ENCODE measurements at places on chromosomes 1 and 21.

DNA sequence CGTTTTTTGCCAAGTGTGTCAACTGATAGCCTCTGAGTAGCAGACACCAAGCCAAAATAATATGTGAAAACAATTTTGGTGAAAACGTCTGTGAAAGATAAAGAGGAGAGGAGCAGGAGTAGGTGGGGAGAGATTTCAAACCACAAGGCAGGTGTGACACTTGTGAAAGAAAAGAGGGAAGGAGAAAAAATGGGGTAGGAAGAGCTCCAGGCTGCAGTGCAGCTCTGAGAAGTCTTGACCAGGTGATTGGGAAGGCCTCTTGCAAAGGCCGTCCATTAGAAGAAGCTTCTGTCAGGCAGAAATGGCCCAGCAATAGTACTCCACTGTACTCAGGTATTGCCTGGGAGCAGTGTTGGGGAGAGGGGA, 10.6 kb upstream of the RAVER2 start:
- no peak for DNase-seq

DNA sequence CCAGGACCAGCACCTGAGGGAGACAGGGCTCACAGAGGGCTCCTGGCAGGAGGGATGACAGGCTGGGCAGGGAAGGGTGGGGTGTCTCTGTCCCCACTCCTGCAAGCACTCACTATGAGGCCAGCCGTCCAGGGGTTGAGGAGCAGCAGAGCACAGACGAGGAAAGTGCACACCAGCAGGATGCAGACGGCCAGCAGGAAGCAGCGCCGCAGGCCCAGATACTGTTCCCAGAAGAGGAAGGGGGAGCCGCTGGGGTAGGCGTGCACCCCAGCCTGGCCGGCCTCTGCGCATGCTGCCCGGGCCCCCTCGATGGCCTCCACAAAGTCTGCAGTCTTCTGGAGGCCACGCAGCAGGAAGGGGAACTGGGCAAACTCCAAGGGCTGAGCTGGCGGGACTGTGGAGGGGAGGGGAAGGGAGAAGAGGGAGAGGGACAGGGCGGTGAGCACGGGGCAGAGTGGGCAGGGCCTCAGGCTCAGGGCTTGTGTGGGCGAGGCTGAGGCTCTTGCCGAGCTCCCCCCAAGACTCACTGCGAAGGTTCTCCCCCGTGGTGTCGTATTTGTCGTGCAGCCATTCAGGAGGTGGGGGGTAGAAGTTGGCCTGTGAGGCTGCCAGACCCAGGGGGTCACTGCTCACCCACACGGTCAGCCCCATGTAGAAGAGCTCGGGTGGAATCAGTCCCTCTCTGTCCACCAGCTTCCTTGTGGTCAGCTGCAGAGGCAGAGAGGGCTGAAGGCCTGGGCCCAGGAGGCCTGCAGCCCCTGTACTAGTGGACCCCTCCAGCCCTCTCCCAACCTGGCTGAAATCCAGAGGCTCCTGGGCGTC, 16.5 kb downstream of the PTCH2 start:
- DNase-seq = peak; percentile 62

GRCh38 chr1:174200746-174201145, 41.4 kb downstream of the RABGAP1L start:
- no peak for DNase-seq

DNA sequence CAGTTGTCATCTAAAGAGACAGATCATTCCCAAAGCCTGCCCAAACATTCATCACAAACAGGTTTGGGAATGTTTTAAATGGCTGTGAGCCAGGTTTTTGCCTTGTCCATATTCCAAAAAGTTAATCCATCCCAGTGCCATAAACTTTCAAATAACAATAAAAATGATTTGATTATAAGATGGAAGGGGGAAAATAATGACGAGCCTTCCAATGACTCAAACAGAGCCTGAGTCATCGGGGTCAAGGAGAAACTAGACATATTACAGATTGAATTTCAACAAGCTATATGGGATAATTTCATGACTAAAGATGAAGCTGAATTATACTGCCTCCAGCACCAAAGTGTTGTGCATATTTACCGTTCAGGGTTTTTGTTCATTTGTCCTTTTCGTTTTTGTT, 195.8 kb upstream of the PKN2 start:
- DNase-seq = no peak

DNA sequence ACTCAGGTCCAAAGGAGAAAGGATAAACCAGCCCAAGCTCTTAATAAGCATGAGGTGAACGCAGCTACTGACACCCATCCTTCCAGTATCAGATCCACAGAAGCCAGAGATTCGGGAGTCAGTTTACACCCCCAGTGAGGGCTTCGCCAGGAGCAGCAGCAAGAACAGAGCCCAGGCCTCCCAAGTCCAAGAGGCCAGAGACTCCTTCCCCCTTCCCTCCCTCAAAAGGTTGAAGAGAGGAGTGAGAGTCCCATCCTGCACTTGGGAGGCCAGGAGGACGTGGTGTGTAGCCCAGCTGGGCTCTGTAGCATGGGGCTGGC, 72.8 kb downstream of the MRPL37 start:
- DNase-seq = no peak

DNA sequence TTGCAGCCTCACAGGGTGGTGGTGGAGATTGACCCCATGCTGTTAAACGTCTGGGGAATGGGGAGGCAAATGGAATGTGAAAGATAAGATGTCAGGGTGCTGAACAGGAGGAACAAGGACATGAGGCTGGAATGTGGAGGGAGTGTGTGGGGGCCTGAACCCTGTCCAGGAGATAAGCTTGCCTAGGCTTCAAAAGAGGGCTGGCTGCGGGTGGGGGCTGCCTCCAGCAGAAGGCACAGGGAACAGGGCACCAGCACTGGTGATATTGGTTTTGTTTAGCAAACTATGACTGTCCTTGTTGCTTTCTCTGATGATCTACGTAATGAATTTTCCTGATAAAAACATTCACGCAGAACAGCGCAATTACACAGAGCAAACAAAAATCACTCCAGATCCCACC, 52.4 kb upstream of the LRP8 start:
- DNase-seq = no peak

DNA sequence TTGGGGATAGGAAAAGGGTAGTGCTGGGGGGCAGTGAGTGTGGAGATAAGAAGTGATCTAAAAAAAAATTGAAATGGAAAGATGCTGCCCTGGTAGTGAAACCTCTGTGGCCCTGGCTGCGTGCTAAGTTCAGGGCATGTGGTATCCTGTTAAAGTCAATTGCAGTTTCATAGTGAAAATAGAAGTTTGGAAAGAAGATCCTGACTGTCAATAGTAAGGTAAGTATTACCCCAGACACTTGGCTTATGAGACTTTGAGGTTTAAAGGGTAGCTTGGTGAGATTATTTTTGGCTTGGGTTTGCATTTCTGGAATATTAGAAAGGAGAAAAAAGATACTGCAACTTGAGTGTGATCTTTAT, 6.8 kb downstream of the ARID1A start:
- no peak for DNase-seq

DNA sequence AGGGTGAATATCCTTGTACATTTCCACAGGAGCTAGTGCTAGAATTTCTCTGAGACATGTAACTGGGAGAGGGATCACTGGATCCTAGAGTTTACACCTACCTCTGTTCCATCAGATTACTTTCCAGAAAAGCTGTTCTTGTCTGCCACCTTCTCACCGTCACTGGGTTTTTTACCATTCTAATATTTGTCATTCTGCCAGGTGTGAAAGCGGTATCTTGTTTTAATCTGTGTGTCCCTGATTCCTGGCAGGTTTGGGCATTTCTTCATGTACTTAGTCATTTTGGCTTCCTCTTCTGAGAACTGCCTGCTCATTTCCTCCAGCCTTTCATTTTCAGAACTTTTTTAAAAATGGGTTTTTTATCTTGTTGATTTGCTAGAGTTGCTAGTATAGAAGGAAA, 5.1 kb downstream of the PMF1 start:
- peak; percentile 70 for DNase-seq

DNA sequence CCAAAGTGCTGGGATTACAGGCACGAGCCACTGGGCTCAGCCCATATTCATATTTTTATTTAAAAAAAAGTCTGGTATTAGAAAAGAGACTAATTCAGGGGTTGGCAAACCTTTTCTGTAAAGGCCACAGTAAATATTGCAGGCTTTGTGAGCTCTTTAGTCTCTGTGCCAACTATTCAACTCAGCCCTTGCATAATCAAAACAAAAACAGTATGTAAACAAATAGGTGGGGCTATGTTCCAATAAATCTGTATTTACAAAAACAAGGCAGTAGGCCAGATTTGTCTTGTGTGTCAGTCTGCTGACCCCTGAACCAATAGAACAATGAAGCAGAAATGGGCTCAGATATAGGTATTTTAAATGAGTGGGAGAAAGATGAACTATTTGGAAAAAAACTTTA, 49.3 kb downstream of the CDC42BPA start:
- no peak for DNase-seq

DNA sequence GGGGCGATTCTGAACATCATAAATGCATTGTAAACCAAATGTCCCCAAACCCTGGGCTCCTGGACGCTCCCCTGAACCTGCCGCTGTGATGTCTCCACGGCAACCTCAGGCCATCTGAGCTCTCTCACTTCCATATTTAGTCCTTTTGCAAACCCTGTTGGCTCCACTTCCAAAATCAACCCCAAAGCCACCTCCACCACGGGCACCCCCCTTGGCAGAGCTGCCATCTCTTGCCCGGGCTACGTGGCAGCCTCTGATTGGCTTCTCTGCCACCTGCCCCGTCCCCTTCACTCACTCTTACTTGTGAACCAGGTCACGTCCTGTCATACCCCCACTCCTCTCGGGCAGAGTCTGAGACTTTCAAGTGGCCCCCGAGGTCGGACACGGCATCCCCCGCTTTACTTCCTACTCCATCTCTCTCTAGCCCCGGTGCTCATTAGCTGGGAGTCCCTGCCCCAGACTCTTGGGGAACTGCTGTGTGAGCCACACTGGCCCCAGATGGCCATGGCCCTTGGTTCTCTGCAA, 15.8 kb downstream of the PRXL2B start:
- no peak for DNase-seq

- DNase-seq = peak; percentile 56
Observed at GRCh38 chr1:6599141-6599975, 3.3 kb downstream of the KLHL21 start.

- no peak for DNase-seq
Observed at GRCh38 chr1:66119148-66119547, 326.5 kb downstream of the PDE4B start.

- peak; percentile 37 for DNase-seq
Observed at GRCh38 chr1:18069903-18070302, 37.7 kb upstream of the IGSF21 start.

DNA sequence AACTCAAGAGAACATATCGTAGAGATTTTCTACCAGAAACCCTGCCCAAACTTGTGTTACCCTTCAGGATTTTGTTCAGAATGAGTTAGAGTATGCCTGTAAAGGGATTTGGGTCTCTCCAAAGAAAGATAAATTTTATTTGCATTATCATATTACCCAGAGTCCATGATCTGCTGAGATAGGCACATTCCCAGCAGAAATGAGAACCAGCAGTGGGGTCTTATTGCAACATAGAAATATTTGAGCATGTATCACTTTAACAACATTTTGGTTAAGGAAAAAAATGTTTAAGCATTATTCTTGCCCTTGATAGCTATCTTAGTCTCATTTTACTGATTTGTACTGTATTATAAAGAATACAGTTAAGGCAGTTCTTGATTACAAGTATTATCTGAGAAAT, 10.6 kb downstream of the VCAM1 start:
- no peak for DNase-seq

DNA sequence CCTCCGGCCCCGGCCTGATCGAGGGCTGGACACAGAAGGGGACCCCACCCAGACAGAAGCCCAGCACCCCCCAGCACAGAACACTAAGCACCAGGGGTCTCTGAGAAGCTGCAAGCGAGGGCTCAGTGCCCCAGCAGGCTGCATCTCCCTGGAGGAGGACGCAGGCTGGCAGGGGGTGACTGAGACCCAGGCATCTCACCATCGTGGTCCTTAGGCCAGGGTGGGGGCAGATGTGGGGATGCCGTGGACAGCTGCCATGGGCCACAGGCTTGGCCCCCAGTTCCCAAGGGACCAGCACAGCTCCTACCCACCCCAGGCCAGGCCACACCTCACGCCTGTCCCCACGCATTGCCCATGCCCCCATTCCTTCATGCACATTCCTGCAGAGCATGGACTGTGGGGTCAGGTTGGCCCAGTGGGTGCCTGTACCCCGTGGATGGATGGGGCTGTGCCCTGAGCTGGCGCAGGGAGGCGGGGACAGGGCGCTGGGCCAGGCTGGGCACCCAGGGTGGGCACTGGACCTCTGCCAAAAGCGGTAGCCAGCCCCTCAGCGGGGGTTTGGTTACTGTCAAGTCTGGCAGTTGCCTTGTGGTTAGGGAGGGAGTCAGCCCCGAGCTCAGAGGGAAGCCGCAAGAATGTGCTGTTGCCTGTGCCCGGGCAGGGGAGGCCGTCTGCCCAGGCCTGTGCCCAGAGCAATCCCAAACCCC, 61.5 kb downstream of the ARHGEF16 start:
- DNase-seq = no peak

DNA sequence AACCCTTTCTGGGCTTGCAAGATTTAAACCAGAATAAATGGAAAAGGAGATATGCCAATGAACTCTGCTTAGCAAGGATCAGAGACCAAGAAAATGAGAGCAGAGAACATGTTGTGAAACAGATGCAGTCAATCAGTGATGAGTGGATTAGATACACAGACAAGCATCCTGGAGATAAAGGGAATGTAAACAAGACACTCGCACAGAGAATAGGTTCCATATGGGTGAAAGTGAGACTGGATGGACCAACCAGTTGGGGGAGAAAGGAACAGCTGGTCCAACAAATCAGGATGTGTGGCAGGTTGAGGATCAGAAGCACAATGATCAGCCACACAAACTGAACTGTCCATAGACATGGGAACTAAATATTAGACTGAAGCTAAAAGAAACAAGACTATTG, 338.2 kb downstream of the ASTN1 start:
- no peak for DNase-seq

DNA sequence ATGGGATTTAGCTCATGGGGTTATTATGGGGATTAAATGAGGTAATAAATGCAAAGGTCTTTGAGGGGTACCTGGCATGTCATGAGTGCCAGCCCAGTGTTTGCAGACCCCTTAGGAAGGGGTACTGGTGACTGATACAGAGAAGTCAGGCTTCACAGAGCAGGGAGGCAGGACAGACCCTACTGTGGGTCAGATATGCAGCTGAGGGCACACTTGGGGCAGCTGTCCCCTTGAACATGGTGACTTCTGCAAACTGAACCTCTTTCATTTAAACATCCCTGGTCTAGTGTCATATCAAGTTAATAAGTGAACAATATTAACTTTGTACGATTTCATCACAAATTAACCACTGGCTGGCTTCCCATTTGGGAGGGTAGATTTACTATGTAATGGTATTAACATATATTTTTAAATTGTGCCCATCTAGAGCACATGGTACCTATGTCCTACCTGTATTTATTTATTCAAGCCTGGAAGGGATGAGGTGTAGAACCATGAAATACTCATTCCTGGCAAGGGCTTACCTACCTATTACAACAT, 25.9 kb downstream of the STPG1 start:
- no peak for DNase-seq

- DNase-seq = no peak
Observed at GRCh38 chr1:29636936-29637335, 400.6 kb downstream of the PTPRU start.

GRCh38 chr1:50183378-50184133, 74.8 kb downstream of the ELAVL4 start:
- no peak for DNase-seq

All from CD4-positive, alpha-beta T cell treated with Interleukin-4 for 1 hour (primary cell).